ENCODE measurements at places on chromosomes 7 and 10. TPM values are rescaled to one million over a fixed set of nuclear protein-coding genes. Genes with fewer than 3 reads are reported as not detected.
A peak's percentile ranks its signal among the peaks of the same experiment; 100 is the strongest.

GRCh38 chr7:116285252-116285651 is 74.9 kb downstream of the TES start:
- DNase-seq = no peak

- DNase-seq = no peak
Measured at GRCh38 chr10:113169853-113170460, 219.9 kb downstream of the TCF7L2 start.

DNA sequence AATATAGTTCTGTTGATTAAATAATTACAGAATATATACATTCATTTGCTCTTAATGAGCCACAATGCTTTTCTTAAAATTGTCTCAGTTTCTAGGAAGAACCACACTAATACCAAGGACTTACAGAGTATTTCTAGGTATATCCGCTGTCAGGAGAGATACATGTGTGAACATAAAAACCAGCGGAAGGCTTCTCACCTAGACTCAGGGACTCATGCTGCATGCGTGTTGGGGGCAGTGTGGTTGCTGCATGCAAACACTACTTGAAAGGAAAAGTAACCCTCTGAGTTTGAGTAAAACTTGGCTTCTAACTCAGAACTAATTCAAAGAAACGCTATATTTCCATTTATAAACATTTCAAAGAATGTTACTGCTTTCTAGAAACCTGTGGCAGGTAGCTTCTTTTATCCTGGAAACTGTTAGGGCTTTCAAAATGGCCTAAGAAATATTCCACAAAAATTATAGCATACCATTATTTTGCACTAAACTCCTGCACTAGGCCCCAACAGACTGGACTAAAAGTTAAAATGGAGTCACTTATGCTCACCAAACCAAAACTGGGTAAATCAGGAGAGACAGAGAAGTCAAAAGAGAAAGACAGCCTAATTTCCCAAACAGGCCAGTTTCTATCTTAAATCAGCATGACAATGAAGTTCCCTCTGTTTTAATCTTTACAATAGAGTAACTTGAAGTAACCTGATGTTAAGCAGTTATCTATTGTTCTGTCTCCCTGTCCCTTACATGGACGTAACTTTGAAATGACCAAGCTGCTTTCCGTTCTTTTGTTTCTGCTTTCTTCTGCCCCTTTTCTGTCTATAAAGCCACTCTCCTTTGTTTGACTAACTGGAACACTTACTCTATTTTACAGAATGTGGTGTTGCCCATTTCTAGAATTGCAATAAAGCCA is 95.2 kb upstream of the FAM133B start:
- no peak for DNase-seq

DNA sequence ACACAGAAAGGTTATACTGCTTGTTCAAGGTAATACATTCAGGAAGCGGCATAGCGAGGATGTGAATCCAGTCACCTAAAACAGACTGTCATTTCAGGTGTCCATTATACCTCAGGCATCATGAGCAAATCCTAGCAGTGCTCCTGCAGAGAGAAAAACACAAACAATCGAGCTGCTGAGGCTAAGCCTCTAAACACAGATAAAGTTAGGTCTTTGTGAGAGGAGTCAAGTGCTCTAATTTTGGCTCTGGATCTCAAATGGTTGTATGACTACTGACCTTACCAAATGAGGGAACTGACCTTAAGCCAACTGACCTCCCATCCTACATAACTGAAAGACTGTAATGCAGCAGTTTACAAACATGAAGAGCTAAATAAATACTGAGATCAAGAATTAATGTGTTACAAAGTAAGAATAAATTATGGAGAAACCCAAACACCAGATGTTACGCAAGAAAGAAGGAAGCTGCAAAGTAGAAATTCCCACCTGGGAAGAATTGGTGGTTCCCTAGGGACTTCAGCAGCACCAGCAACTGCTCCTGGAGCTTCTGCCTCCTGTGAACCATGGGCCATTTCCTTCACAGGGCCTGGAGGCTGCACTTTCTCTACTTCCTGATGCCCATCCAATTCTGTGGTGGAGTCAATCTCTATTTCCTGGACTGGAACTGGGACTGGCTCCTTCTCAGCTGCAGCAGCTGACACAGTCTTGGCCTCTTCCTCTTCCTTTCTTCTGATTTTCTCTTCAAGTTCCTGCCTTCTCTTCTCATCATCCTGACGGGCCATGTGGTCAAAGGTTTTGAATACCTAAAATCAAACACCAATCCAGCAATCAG is 5.8 kb downstream of the NUDCD3 start:
- DNase-seq = no peak

GRCh38 chr7:22137466-22137865 is 191.8 kb upstream of the CDCA7L start:
- DNase-seq = no peak

GRCh38 chr7:96521068-96521894 is 188.4 kb downstream of the SEM1 start:
- no peak for DNase-seq

- DNase-seq = no peak
Measured at GRCh38 chr10:17479822-17480221, 25.4 kb upstream of the ST8SIA6 start.

DNA sequence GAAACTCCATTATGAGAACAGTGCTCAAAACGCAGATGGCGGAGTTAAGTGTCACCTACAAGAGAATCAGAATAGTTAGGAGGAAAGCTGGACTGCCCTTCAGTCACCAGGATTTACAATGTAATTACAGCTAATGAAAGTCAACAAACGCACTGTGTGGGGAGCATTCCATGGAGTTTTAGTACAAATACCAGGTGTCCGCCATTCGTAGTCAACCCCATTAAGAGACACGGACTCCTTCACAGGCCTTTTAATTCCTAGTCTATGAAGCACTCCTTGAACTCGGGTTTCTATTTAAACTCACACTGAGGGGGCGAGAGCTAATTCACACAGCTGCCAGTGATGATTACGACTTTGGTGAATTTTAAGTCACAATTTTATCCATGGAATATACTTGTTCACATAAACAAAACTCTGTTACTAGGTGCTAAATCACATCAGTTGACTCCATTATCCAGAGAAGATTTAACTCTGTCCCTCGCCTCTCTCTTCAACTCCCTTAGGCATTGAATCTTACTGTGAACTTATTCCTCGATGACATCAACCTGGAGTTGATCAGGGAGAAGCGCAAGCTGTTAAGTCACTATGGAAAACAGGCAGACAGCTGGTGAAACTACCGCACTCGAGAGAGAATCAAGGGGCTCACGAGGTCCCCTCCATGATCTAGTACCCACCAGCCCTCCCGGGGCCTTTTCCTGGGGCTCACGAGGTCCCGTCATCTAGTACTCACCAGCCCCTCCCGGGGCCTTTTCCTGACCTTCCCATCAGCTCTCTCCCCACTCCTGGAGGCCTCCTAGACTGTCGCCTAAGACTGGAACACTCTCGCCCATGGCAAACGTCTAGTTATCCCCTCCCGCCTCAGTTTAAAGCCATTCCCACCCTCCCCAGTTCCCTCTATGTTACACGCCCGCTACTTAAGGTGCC is 1.5 kb downstream of the ZFAND2A start:
- no peak for DNase-seq

DNA sequence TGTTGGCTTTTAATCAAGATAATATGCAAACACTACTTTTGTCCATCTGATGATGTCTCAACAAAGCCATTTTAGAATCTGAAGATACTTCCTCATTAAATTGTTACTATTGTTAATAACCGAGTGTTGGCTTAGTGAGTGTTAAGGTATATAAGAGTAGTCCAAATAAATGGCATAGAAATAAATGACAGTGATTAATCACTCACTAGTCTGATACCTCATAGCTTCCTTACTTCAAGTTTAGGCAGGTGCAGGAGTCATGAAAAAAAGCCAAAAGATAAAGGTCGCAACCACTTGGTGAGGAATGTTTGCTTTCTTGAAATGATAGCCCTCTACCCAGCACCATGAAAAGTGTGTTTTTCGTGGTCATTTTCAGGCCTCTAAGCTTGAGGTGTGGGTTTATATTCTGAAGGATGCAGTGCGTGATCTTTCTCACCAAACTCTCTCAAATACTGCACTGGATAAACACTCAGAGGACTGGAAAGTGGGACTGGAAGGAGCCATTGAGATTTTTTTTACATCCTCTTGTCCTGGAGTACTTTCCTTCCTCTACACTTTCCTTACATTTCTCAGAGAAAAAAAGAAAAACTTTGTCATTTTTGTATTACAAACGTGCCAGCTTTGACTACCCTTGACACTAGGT is 138.1 kb downstream of the KIAA1217 start:
- no peak for DNase-seq

PIK3CG gene
- total RNA-seq = 3.1 TPM

FAM25C gene
- not detected for total RNA-seq

- DNase-seq = peak; percentile 61
Measured at GRCh38 chr10:86693721-86694369, 25.5 kb downstream of the LDB3 start.

Data from mucosa of descending colon (tissue), 3 donors.